Activated T-cell treated with anti-CD3 and anti-CD28 coated beads, Interleukin-2, amount 50 U/mL, for 72 hours (primary cell): ENCODE measurements at places on chromosomes 2 and 18. TPM values are rescaled to one million over a fixed set of nuclear protein-coding genes. Genes with fewer than 3 reads are reported as not detected.

GRCh38 chr2:104896446-104896845 is 42.5 kb downstream of the POU3F3 start:
- H3K4me1 ChIP-seq: no peaks in the 10 kb centered on the region
- H3K36me3 ChIP-seq: no peaks in the 10 kb centered on the region
- no peak overlapping the region for H3K4me3 ChIP-seq
- DNase-seq: no peak

- no peak overlapping the region for H3K4me3 ChIP-seq
- no peak overlapping the region for H3K27ac ChIP-seq
These were observed 3.9 kb upstream of the GPR75 start for GRCh38 chr2:53863538-53864227.

GRCh38 chr2:127455566-127456493 is 37.6 kb downstream of the PROC start:
- peaks cover 13% of the 10 kb centered on the region for H3K4me1 ChIP-seq
- H3K36me3 ChIP-seq: peaks cover 3% of the 10 kb centered on the region
- H3K4me3 ChIP-seq: no peak overlapping the region
- no peak for DNase-seq

GRCh38 chr2:129443865-129444739 is 535.4 kb upstream of the RAB6C start:
- no peak overlapping the region for H3K27ac ChIP-seq
- DNase-seq: no peak
- no peak overlapping the region for H3K4me3 ChIP-seq
- no peaks in the 10 kb centered on the region for H3K36me3 ChIP-seq

- no peaks in the 10 kb centered on the region for H3K4me1 ChIP-seq
- no peak for DNase-seq
- H3K36me3 ChIP-seq: no peaks in the 10 kb centered on the region
- no peak overlapping the region for H3K4me3 ChIP-seq
- no peak overlapping the region for H3K27ac ChIP-seq
These were observed 38.1 kb downstream of the ACOXL start for GRCh38 chr2:110770404-110770958.

DNA sequence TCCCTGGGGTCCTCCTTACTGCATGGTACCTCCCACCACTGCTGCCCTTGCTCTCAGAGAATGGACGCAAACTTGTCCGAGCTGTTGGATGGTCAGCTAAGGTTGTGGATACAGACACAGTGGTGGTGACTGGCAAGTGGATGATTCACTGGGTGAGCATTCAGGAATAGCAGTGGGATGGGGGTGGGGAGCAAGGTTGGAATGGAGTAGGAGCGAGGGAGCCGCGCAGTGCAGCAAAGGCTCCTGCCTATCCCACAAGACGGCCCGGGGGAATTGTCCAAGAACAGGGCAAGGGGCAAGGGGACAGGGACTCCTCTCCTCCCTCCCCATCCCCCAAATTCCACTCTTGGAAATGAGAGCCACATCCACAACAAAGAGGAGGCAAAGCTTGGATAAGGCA is 102.2 kb downstream of the PIEZO2 start:
- no peaks in the 10 kb centered on the region for H3K4me1 ChIP-seq
- peaks cover 4% of the 10 kb centered on the region for H3K27me3 ChIP-seq
- H3K36me3 ChIP-seq: no peaks in the 10 kb centered on the region
- no peak for DNase-seq
- H3K27ac ChIP-seq: no peak overlapping the region

DNA sequence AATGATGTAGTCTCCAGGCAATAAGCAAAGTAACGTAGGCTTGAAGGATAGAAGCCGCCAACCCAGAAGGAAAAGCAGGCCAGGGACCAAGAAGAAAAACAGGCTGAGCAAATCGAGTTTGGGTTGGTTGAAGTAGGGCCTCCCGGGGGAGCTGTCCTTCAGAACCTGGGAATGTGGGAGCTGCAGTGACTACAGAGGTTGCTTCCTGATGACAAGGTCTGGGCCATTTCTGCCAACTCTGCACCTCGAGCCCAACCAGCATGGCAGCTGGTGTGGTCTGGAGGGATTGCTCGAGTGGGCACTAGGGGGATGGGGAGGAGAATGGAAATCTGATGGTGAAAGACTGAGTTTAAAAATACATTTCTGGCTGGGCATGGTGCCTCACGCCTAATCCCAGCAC is 14.1 kb downstream of the ACMSD start:
- no peak for DNase-seq
- H3K36me3 ChIP-seq: no peaks in the 10 kb centered on the region
- no peaks in the 10 kb centered on the region for H3K4me1 ChIP-seq
- H3K4me3 ChIP-seq: no peak overlapping the region
- peaks cover 6% of the 10 kb centered on the region for H3K27me3 ChIP-seq
- H3K27ac ChIP-seq: no peak overlapping the region

DNA sequence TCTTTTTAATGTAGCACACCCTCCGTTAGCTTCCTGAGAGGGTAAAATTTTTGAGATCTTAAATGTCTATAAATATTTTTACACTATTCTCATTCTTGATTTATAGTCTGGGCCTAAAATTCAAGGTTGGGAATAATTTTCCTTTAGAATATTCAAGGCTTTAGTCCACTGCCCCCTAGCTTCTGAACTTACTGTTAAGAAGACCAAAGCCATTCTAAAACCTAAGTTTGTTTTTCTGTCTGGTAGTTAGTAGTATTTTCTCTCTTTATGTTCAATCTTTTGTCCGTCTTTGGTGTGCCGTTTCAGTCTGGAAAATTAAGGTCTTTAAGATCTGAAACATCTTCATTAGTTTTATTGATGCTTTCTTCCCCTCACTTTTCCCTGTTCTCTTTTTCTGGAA is 14.5 kb downstream of the OSBPL6 start:
- no peak overlapping the region for H3K4me3 ChIP-seq
- peaks cover 49% of the 10 kb centered on the region for H3K27me3 ChIP-seq
- H3K4me1 ChIP-seq: no peaks in the 10 kb centered on the region
- H3K27ac ChIP-seq: no peak overlapping the region
- DNase-seq: no peak

DNA sequence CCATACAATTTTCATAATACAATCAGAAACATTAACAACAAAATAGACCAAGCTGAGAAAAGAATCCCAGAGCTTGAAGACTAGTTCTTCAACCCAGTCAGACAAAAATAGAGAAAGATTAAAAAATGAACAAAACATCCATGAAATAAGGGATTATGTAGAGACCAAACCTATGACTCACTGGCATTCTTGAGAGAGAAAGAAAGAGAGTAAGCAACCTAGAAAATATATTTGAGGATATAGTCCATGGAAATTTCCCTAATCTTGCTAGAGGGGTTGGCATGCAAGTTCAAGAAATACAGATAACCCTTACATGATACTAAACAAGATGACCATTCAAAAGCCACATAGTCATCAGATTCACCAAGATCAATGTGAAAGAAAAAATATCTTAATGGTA is 281.7 kb downstream of the CCDC85A start:
- no peak for DNase-seq
- no peaks in the 10 kb centered on the region for H3K4me1 ChIP-seq
- no peaks in the 10 kb centered on the region for H3K36me3 ChIP-seq
- H3K27ac ChIP-seq: no peak overlapping the region

DNA sequence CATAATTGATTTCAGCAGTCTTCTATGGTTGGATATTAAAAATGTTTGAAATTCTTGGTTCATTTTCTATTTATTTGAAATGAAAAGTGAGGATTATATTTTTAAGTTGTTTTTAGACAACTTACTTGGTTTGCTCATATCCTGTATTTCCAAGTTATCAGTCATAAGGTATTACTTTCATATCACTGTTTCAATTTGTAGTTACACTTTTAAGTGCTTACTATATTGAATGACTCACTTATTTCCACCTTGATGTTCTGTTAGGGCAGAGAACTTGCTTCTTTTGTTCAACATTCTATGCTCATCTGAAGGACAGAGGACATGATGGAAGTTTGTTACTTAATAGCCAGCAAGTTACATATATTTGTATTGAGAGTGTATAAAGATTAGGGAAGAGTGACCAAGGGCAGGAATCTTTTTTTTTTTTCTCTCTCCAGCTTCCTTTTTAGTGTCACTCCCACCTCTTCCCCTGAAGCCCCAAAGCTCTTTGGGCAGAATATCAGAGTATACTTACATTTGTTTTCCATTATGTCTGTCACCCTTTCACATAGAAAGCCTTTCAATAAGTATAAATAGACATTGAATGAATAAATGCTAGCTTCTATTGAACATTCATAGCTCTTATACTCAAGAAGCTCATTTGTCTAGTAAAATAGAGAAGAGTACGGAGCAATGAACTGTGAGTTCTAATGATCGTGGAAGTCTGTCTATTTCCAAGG is 28.1 kb downstream of the PIK3C3 start:
- H3K36me3 ChIP-seq: no peaks in the 10 kb centered on the region
- DNase-seq: no peak
- H3K27me3 ChIP-seq: no peaks in the 10 kb centered on the region
- H3K4me3 ChIP-seq: peak overlapping the region; percentile 50
- peak overlapping the region; percentile 87 for H3K27ac ChIP-seq
- peaks cover 25% of the 10 kb centered on the region for H3K4me1 ChIP-seq

DNA sequence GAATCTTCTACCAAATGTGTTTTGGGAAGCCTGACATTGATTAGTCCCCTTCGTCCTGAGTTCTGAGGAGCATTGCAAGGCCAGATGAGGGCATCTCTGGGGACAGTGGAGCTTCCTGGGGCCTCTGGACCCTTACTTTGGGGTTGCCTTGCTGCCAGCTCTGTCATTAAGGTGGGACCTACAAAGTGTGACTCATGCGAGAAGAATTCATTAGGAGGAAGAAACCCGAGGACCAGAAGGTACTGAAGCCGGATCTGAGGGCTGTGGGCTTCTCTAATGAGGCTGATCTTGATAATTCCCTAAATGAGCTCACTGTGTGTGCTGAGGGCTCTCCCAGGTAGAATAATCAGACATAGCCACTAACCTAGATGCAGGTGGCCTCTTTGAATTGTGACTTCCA is 695 bp upstream of the SCYGR2 start:
- H3K27ac ChIP-seq: no peak overlapping the region
- H3K36me3 ChIP-seq: no peaks in the 10 kb centered on the region
- no peaks in the 10 kb centered on the region for H3K4me1 ChIP-seq
- DNase-seq: no peak
- H3K4me3 ChIP-seq: no peak overlapping the region

- DNase-seq: no peak
- no peak overlapping the region for H3K27ac ChIP-seq
- peaks cover 24% of the 10 kb centered on the region for H3K4me1 ChIP-seq
- peaks cover 17% of the 10 kb centered on the region for H3K27me3 ChIP-seq
- H3K36me3 ChIP-seq: no peaks in the 10 kb centered on the region
These were observed 36.9 kb upstream of the MEX3C start for GRCh38 chr18:51234117-51235008.

DNA sequence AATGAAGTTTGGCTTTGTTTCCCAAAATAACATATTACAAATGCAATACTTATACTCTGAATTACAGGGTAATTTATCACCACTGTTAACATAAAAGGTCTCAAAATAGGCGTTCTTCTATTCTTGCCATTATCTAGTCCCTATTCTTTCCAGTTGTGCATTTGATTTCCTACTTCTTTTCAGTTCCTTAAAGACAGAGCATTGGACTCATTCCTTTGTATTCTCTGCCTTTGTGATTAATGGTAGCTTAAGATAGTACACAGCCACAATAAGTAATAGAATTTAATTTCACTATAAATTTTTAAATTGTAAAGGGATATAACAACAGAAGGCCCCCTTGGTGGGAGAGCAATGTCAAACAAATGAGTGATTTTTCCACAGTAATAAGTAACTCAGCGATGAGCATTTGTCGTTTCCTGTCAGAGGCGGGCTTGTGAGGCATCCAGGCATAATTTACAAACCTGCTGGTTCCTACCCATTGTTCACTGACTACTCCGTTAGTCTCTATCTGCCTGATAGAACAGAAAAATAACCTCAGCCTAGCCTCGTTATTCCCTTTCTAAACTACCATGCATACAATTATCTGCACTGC is 456.6 kb upstream of the REG3G start:
- H3K27ac ChIP-seq: no peak overlapping the region
- H3K4me1 ChIP-seq: no peaks in the 10 kb centered on the region
- no peak overlapping the region for H3K4me3 ChIP-seq
- no peaks in the 10 kb centered on the region for H3K27me3 ChIP-seq
- H3K36me3 ChIP-seq: peaks cover 2% of the 10 kb centered on the region
- DNase-seq: no peak

MC5R gene
- total RNA-seq: not detected

BMP10 gene
- not detected for total RNA-seq

REG3A gene
- total RNA-seq: not detected

LRATD1 gene
- not detected for total RNA-seq
